NCI-H1048 (cell line): ENCODE measurements at places on chromosomes 3 and 15.

DNA sequence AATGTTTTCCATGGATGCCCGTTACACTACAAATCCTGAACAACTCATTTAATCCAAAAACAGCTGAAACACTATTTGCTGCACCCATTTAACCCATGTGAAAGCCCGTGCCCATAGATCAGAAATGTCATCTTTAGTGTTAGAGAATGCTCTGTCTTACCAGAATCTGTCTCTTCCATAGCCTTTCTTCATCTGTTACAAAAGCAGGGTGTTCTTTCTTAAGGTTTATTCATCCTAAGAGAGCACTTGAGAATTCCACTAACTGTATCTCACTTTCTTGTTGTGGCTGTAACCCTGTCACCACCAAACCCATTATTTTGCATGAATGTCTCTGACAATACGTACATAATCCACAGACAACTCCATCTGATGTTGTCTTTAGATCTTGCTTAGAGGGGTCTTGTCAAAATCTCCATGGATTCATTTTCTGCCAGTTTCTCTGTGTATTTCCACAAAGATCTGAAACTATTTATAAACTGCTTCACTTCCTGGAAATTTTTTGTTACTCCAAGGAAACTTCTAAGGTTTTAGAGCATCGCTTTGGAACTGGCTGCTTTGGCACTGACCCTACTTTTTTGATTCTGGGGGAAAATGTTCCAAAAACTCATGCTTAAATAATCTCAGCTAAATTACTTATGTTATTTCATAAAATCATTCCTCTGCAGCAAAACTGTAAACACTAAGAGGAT, 167.8 kb upstream of the CCDC54 start:
- no peak for DNase-seq

DNA sequence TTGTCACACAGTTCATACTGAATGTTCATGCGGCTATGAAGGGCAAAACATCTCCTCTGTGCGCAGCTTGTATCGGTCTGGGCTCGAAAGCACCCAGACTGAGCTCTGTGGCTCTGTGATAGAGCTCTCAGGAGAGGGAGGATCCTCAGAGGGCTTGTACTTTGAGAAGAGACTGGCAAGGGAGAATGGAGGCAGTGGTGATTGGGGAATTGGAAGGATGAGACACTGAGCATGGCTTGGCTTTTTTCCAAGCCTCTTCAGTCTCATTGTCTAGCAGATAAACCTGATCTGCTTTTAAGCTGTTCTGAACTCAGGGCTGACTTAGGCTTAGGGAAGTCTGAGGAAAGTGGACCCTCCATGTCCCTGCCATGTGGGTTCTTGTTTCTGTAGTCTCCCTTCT, 43.0 kb downstream of the RAD54L2 start:
- no peak for DNase-seq

GRCh38 chr3:190130696-190131095, 10.0 kb upstream of the P3H2 start:
- no peak for DNase-seq

- DNase-seq = no peak
Observed at GRCh38 chr3:101976473-101976872, 127.2 kb downstream of the NFKBIZ start.

DNA sequence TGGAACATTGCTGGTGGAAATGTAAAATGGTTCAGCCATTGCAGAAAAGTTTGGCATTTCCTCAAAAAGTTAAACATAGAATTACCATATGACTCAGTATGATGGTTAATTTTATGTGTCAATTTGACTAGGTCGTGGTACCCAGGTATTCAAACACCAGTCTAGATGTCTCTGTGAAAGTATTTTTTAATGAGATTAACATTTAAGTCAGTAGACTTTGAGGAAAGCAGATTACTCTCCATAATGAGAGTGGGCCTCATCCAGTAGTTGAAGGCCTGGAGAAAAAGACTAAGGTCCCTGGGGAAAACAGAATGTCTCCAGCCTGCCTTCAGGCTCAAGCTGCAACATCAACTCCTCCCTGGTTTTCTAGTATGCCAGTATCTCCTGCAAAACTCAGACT, 42.3 kb upstream of the TMEM87A start:
- no peak for DNase-seq

- no peak for DNase-seq
Observed at GRCh38 chr3:99859825-99860224, 42.2 kb downstream of the CMSS1 start.

DNA sequence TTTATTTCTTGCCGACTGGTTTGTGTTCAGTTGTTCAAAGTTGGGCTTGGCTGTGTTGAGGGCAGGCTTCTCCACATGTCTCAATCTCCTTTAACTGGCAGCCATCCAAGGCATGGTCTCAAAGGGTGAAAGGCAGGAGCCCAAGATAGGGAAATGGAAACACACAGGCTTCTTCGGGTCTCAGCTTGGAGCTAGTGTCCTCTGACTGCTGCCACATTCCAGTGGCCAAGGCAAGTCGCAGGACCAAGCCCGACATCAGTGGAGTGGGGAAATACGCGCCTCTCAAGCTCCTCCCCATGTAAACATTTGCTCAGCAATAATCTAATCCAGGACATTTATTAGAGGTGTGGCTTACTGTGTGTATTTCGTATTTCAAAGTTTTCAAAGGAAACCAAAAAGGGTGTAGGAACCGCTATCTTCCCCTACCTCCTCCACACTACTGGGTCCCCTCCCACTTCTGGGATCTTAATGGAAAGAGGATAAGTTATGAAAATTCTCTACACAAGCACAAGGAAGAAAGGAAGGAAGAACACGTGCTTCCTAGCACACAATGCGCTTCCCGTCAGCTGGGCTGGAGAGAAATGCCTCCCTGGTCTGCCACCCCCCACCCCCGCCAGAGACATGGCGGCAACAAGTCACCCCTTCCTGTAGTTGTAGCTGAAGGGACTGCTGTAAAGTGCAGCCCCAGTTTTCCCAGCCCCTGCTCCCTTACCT, 181.7 kb downstream of the FAM43A start:
- DNase-seq = no peak

DNA sequence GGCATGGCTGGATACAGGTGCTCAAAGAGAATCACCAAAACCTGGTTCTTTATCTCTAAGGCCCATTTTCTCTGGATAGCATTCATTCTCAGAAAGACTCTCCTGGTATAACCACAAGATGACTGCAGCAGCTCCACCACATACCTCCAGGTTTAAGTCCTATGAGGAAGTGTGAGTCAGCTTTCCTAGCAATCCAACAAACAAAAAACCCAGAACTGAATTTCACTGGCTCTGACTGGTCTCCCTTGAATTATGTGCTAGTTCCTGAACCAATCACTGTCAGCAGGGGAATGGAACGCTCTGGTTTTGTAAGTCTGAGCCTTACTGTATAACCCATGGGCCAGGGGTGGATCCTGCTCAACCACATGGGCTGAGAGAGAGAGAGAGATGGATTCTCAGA, 27.2 kb downstream of the MRPL46 start:
- DNase-seq = no peak

DNA sequence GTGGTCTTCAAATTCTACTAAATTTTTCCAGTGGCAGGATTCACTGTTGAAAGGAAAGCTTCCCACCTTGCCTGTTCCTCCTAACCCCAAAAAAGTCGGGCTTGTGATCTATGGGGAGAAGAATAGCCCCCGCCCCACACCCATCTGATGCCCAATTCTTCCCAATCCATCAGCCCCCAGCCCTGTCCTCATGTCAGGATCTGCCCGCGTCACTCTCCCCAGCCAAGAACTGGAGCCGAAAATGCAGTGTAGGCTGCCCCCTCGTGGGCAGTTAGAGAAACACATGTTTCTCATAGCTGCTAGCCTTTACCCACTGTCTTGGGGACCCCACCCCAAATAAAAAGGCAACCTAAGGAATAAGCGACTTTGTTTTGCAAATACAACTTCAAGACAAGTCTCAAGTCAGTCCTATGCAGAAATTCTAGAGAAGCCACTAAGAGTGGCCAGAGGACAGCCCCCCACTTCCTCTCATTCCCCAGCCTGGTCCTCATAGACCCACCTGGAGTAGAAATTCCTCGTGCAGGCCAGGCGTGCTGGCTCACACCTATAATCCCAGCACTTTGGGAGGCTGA, 13.0 kb upstream of the CSK start:
- DNase-seq = peak; percentile 11

DNA sequence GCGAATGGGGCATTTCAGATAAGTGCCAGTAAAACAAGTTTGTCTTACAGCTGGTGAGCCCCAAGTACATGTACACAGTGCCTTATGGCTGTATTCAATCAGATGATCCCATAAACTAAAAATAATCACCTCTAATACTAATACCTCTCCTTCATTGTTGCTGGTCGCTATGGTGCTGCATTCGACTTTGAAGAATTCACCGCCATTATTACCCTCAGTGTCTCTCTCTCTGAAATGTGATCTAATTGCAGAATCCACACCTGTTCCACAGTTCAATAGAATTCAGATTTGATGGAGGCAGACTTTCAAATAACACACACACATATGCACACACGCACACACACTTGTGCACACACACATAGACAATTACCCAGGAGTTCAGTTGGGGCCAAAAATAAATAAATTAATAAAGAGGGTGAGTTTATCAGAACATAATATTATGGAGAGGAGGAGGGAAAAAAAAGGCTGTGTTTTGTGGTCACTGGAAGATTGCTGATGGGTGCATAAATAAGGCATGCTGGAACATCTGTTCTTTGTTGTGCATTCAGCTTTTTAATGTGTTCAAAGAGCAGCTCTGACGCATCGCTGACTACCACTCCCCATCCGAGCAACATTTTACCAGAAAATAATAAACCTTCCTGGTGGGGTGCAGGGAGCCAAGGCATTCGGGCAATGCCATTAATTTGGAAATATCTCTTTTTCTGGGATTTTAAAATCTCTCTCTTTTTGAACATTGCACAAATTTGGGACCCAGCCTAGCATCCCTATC, 235.7 kb downstream of the SATB1 start:
- DNase-seq = no peak

DNA sequence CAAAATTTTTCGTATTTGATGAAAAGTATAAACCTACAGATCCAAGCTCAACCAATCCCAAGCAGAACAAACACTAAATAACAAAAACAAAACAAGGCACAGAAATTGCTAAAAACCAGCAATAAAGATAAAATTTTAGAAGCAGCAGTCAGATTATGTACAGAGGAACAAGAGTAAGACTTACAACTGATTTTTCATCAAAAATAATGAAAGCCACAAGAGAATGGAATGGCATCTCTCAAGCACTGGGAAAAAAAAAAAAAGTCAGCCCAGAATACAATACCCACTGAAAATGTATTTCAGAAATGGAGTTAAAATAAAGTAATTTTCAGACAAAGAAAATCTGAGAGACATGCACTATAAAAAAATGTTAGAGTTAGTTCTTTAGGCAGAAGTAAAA, 27.0 kb downstream of the GPR156 start:
- no peak for DNase-seq

- DNase-seq = no peak
Observed at GRCh38 chr15:31277335-31278060, 49.1 kb upstream of the KLF13 start.

DNA sequence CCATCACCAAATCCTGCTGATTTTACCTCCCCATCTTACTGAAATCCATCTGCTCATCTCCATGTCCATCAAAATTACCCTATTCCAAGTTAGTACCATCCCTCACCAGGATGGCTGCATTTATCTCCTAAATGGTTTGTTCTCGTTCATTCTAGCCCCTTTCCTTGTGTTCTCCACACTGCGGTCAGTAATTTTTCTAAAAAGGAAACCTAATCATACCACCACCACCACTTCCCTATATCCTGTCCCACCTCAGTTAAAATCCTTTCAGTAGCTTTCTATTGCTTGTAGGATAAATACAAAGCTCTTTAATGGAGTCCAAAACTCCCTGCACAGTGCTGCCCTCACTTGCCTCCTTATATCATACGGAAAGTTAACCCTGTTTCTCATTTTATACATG, 51.1 kb downstream of the UACA start:
- DNase-seq = no peak

DNA sequence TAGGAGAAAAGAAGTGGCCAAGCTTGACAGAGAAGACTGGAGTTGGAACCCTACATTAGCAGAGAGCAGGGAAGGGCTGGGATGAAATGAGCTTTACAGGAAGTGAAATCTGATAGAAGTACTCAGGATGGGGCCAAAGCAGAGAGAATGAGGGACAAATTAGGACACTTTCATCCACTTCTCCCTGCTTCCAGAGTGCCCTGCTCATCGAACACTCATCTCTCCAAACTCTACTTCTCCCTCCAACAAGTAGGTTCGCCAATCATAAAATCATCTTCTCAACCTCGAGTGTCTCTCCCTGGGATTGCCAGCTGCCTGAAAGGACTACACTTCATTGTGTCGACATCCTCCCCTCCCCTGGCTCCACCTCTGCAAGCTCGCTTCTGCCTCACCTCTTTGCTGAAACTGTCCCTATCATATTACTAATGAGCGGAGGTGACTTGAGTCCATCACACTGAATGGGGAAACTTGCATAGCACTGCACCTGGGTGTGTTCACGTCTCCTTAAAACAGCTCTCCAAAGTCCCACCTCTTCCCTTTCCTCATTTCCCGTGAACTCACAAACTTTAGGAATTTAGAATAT, 365.8 kb downstream of the FOXP1 start:
- DNase-seq = no peak

- no peak for DNase-seq
Observed at GRCh38 chr3:59526999-59527398, 477.2 kb upstream of the CFAP20DC start.

DNA sequence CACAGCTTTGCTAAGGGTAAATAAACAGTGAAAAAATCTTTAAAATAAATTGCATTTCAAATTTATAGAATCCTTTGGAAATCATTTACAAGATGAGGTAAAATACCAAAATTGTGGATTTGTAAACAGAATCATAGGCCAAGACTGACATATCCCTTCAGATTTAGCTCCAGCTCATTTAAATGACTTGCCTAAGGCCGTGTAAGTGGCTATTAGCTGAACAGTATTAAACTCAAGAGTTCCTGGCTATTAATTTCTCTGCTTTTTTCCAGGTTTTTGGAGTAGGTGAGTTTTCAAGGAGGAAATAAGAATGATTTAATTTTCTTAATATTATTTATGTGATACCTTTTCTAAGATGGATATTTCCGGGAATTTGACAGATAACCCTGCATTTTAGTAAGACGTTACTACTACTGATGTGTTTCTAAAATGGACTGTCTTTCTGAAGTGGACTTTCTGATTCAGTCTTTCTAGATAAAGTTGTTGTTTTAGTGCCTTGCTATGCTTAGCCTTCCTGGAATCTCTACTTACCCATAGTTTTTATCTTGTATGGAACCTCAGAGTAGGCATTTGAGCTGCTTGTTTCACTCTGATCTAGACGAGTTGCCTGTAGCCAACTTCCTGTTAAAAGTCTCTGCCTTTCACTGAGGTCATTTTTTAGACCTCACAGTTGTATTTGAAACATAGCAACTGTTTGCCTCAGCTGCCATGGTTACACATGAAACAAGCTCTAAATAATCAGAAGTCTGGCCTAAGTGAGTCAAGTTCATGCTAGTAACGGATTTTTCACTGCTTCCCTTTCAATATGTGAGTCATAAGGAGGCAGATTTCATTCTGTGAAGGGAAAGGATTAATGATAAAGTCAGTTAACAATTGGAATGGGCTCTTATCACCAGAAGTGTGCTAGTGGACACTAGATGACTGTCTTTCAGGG, 127.0 kb downstream of the KLHL25 start:
- no peak for DNase-seq

DNA sequence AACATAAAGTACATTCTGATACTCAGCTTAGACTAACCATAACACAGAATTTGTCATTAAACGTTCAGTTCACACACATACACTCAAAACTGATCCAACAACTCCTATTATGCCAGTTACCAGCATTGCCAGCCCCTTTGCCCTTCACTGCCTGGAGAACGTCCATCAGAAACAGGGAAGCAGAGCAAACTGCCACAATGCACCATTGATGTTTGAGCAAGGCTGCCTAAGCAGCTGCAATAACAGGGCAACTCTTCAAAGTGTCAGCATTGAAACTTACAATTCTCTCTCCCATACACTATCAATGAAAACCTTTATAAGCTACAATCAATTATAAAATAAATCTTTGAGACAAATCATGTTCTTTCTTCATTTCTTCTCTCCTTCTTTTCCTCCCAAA, 85.1 kb downstream of the ZBTB20 start:
- DNase-seq = no peak
